Epithelial cell of esophagus (primary cell): ENCODE measurements at places on chromosomes 6 and 20.

- no peak for DNase-seq
Observed at GRCh38 chr6:27312950-27313271, 838 bp upstream of the POM121L2 start.

DNA sequence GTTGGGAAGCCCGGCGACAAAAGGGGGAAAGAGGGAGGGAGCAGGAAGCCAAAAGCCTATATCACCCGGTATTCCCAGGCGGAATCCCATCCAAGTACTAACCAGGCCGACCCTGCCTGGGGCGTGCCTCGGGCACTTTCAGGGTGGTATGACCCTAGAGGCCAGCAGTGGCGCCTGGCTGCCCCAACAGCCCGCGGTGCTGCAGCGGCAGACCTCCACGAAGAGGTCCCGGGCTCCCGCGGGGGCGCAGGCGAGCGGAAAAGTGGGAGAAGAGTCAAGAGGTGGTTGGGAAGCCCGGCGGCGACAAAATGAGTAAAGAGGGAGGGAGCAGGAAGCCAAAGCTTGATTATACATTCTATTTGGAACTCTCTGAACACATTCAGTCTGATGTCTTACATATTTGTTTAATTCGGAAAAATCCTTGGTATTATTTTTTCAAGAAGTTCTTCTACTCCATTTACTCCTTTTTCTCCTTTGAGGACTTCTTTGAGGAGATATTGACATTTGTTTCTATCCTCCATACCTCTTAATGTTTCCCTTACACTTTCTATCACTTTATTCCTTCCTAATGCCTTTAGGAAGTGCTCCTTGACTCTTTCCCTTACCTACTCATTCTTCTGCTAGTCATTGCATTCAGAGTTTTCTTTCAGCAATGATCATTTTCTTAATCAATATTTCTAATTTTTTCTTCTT, 11.5 kb downstream of the TREML4 start:
- no peak for DNase-seq

GRCh38 chr6:93801101-93801847, 381.9 kb upstream of the EPHA7 start:
- no peak for DNase-seq

- DNase-seq = no peak
Observed at GRCh38 chr20:17666481-17666880, 15.6 kb downstream of the RRBP1 start.

DNA sequence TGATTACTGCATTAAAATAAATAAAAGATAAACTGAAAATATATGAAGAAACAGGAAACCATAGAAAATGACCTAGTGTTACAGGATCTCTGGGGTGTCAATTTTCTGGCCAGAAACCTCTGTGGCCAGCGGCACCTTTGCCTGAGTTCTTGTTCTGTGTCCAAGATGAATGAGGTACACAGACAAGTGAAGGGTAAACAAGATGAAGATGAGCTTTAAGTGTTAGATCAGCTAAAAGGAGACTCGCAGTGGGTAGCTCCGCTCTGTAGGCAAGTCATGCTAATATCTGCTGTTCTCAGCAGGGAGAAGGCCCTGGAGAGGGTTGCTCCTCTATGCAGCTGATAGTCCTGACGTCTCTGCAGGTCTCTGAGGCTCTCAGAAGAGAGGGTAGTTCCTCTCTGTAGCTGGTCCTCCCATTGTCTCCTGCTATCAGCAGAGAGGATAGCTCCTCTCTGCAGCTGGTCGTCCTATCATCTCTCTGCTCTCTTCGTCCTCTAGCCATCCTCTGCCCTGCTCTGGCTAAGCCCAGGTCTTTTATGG, 35.9 kb upstream of the TBC1D22B start:
- DNase-seq = no peak

DNA sequence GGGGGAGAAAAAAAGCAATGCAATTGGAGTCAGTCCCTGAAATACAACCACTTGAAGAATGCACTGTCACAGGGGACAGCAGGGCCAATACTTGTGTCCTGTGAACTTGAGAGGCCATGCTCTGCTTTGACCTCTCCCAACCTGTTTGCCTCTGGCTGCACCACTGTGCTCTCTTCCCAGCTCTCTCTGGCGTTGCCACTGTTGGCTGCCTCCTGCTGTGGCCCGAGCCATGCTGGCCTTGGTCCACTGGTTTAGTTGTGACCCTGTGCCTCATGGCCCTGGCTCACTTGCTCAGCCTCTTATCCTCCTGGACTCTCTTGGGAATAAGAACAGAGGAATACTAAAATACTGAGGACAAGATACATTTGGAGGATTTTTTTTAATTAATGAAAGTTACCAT, 14.5 kb upstream of the FBXO30 start:
- no peak for DNase-seq

DNA sequence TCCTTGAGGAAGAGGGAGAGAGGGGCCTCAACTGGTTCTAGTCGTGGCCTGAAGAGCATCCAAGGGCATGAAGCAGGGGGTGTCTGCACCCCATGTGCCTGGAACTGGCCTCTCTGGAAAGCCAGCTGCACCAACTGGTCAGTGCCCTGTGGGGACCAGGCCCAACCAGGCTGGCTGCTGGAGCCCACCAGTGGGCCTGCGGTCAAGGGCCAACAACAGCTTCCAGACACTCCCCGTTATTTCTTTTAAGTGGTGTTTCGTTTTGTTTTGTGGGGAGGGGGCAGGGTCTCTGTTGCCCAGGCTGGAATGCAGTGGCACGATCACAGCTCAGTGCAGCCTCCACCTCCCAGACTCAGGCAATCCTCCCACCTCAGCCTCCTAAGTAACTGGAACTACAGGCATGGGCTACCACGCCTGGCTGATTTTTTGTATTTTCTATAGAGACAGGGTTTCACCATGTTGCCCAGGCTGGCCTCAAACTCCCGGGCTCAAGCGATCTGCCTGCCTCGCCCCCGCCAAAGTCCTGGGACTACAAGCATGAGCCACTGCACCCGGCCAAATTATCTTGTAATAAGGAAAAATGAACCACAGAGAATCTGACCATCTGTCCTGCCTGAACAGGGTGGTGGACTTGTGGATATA, 11.9 kb upstream of the C20orf144 start:
- no peak for DNase-seq

GRCh38 chr20:5779071-5779900, 29.1 kb downstream of the SHLD1 start:
- DNase-seq = peak; percentile 80

- DNase-seq = no peak
Observed at GRCh38 chr6:81859884-81860283, 107.4 kb upstream of the TENT5A start.

- no peak for DNase-seq
Observed at GRCh38 chr6:34894693-34895092, 5.6 kb downstream of the ANKS1A start.

GRCh38 chr20:61957961-61958715, 107.5 kb downstream of the TAF4 start:
- no peak for DNase-seq

- DNase-seq = no peak
Observed at GRCh38 chr6:71103130-71103529, 146.3 kb upstream of the B3GAT2 start.

GRCh38 chr20:15594158-15594695, 979.0 kb downstream of the KIF16B start:
- DNase-seq = peak; percentile 6

GRCh38 chr6:7047966-7048365, 59.8 kb upstream of the RREB1 start:
- peak; percentile 24 for DNase-seq
